ENCODE measurements at places on chromosomes 1 and 21.

DNA sequence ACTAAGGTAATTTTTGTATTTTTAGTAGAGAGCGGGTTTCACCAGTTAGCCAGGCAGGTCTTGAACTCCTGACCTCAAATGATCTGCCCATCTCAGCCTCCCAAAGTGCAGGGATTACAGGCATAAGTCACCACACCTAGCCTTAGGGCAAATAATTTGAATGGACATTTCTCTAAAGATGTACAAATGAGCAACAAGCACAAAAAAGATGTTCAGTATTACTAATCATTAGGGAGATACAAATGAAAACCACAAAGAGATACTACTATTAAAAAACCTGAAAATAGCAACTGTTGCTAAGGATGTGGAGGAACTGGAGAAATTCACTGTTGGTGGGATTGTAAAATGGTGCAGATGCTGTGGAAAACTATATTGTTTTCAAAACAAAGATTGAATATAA, 79.1 kb downstream of the GABPA start:
- DNase-seq = no peak

DNA sequence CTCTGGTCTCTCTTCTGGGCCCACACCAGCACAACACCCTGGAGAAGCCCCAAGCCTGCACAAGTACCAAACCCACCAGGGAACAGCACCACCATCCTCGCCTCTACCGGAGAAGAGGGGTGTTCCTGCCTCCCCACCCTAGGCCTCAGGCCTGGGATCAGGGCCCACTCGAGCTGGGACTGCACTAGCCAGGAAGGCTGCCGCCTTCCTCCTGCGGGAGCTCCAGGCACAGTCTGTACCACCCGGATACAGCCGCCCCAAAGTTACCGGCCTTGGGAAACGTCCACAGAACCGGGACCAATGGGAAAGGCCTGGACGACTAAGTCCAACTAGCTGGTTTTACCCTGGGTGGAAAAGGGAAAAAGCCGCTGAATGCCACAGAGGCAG, 3.4 kb downstream of the TAL1 start:
- no peak for DNase-seq

DNA sequence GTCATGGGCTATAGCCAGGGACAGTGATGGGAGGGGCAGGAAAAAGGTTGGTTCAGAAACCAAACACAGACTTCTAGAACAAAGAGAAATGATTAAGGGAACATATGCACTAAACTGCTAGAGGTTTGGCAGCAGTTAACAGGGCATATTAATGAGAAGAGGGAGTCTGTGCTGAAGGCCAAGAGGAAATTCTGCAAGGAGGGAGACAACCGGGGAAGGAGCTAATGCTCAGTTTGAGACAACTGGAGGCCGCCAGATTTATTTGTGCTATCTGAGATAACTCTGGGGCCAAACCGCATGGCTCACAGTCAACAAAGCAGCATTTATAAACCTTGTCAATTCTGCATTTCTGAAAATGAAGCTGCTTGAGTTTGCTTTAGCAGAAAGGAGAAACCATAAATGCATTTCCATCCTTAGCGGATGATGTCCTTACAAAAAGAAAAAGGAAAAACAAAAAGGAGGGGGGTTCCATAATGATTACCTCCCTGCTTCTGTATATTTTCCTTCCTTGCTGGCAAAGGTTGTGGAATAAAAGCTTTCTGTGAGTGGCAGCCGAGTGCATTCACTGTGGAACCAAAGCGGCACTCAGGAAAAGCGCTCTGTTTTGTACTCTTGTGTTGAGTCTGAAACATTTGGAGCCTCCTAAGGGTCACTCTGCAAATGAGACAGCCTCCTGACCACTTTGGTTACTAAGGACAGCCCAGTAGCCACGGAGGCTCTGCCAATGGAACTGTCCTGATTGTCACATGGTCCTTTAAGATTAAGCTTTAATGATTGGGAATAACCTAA, 70.3 kb downstream of the SIM2 start:
- peak; percentile 66 for DNase-seq

- DNase-seq = no peak
Observed at GRCh38 chr1:65002156-65002507, 35.8 kb upstream of the JAK1 start.

DNA sequence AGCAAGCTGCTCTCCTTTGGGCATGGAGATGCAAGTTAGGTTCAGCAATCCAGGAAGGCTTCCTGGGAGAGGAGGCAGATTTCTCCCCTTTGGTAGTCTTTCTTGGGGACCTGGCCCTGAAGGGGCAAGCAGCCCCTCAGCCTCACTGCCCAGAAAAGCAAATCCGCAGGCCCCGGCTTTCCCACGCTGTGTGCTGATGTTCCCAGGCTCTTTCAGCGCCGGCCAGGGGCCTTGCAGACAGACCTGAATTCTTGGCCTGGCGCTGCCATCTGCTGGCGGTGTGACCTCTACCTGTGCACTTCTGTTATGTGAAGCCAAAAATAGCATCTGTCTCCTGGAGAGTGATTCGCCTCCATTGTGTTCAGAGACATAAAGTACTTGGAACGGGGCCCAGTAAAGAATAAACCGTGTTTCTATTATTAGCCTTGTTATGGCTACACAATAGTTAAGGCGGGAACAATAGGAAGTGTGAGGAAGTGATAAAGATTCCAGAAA, 64.8 kb downstream of the ALPL start:
- DNase-seq = peak; percentile 52
